ENCODE measurements at places on chromosomes 1 and 21.

DNA sequence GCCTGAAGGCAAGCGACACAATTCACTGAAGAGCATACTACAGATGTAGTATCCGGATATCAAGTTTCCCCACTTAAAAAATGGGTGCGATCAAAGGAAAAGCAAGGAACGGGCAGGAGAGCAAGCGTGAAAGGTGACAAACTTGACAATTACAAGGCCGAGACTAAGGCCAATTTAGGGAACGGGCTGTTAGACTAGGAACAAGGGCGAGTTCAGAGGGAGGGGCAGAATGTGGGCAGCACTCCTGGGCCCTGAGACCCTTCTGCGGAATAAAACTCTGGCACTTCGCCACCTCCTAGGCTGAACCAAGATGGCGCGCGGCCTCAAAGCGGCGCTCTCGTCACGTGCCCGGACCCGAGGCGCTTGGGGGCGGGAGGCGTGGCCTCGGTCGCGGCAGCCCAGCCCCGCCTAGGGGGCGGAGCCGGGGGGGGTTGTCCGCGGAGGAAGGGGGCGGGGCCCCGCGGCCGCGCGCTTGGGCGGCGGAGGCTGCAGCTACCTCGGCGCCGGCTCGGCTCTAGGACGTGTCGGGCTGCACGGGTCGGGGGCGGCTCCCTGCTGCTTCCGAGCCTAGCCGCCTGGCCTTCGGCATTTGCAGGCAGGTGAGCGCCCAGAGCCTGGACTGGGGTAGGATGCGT lies at the start of gene PPFIA4:
TSS of gene PPFIA4 (plus strand) at position 461 of the 635 bp plus-strand sequence. CDS start 12,518 bp downstream, outside the sequence.
- DNase-seq, result no peak

DNA sequence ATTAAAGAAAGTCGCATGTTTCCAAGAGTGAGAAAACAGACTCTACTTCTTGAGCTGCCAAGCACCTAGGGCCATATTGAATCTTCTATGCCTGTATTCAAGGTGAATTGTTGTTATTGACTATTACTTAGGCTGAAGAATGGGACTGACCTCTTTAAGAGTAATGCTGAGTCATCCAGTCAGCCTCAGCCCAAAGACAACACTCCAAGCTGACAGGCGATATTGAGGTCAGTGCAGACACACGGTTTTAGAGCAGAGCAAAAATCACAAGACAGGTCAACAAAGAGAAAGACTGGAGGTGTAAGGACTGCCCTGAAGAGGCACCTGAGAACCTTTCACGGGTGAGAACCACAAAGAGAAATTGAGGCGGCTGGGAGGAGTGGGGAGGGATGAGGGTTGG lies 146.9 kb downstream of the MIS18A start:
- no peak for DNase-seq

DNA sequence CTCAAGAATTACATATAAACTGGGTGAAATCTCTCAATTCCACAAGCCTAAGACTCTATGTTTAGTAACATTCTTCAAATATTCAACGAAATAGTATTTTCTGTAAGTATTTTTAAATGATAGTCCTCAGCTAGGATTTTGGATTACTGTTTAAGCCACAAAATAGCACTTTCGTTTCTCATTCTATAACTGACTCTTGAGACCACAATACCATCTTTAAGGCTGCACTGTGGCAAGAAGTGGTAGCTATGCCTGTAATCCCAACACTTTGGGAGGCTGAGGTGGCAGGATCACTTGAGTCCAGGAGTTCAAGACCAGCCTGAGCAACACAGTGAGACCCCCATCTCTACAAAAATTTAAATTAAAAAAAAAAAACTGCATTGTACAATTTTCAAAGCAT lies 126.7 kb downstream of the CDC42BPA start:
- DNase-seq, result no peak

- DNase-seq, result no peak
These were observed 110.9 kb downstream of the TOMM20 start for GRCh38 chr1:235017719-235018118.

DNA sequence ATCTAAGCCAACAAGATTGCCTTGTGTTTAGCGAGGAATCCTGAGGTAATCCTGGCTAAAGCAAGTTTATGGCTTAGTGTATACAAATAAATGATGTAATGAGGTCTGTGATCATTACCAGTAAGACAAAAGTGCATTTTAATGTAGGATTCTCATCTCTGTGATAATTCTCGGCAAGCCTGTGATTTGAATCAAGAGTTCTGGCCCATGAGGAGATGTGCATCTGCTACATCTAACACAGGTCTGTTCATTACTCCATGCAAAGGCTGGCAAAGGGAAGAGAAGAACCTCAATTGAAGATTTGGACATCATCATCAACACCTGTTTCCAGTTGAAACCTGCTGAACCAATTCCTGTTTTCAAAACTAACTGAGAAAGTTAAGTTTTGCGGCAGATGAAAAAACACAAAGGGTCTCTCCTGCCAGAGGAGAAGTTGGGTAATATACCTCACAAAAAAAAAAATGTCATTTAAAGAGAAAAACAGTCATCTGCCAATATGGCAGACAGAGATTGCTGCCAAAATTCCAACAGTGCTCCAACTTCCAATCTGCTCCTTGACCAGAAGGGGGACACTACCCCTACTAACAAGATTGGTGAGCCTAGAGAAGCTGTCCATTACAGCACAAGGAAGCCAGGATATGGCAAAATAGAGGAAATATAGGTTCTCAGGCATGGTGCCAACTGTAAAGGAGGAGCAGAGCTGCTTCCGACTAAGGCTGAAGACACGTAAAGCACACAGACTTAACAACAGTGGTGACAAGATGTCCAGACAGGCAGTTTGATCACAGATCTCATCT lies 453.7 kb downstream of the TTLL7 start:
- no peak for DNase-seq

DNA sequence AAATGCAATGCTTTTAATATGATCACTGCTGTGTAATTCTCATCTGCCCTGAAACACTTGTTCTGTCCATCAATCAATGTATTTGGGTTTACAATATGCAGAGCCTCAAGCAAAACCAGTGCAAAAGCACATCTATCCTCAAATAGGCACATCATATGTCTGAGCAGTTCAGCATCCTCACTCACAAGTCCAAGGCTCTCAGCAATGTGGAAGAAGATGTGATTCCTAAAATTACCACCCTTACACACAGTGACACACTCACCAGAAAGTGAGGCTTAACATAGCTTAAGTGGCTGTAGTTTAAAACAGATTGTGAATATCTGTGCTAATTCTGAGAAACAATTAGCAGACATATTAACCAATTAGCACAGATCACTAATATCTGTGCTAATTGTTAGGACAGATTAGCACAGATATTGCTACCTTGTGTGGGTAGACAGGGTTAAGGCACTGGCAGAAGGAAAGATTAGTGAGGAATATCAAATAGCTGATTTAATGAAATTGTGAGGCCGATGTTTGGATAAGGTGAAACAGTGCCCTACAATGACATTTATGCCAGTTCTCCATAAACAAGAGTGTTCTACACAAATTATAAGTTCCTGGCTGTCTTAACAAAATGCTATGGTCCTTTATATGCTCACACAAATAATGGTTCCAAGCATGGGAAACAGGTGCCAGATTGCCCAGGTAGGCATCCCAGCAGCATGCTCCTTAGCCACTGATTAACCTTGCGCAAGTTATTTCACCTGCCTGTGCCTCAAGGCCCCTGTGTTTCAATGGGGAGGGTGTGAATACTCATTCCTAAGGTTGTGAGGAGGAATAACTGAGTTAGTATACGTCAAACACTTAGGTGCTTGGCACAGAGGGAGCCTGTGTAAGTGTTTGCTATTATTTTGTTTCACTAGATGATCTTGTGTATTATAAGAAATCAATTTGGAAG lies 41.7 kb downstream of the MRPL39 start:
- no peak for DNase-seq

- DNase-seq, result no peak
These were observed 107.7 kb downstream of the AJAP1 start for GRCh38 chr1:4762146-4762545.

GRCh38 chr1:155474146-155474545 lies 88.5 kb downstream of the ASH1L start:
- DNase-seq, result no peak

DNA sequence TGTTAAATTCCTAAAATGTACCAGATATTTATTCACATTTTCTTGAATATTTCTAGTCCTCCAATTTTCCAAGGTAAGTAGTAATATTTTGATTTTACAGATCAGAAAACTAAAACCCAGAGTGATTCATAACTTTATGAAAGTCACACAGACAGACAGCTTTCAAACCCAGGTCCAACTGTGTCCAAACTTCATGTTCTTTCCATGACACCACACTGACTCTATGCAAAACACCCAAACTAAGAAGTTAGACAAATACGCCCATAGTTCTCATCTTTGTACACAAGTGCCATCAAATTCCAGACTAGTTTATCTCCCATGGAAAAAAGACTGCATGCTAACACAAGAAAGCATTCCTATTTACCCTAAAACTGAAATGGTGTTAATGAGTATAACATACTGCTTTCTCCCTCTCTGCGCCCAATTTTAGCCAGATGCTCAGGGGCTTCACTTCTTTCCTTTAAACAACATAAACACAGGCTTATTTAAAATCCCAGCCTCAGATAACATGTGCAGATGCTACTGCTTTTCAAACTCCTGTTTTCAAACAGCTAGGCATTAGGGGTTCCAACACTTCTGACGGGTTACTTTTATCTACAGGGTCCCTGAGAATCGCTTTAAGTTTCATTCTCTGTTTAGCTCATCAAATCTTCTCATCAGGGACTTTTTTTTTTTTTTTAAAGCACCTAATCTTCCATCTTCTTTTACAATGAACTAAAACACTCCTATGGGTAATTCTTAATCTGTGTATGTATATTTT lies 44.6 kb downstream of the WASF2 start:
- no peak for DNase-seq

GRCh38 chr1:30712583-30712982 lies 10.8 kb downstream of the MATN1 start:
- DNase-seq, result no peak

DNA sequence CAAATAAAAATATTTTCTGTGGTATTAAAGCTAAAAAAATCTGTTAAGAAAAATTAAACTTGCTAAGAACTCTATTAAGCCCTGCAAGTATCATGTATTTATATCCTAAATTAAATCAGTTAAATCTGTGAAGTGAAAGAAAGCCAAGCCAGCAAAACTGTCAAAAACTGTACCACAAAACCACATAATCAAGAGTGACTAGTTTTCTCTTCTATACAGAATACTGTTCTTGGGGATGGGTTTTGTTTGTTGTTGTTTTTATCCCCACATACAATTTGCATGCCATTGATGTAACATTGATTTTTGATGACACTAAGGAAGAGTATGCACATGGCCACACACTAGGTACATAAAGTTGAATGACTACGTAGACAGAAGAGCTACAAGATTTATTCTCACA lies 20.4 kb downstream of the DPH5 start:
- no peak for DNase-seq
